ENCODE measurements at places on chromosomes 11 and 22. TPM values are rescaled to one million over a fixed set of nuclear protein-coding genes. Genes with fewer than 3 reads are reported as not detected.

DNA sequence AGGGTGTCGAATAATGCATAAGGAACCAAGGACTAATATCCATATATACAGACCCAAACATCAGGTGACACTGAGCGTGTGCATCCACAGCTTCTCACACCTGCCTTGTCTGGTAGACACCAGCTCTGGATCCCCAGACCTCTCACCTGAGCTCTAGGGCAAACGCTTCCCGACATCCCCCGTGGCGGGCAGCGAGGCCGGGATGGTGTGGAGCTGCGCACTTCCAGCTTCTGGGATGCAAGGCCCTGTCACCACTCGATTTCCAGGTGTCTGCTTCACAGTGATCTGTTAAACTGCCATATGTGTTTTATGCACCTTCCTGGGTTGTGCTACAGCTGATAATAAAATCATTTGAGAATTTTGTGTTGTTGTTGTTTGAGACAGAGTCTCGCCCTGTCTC is 15.3 kb upstream of the TREH start:
- no peak for DNase-seq
- peaks cover 4% of the 10 kb centered on the region for H3K4me1 ChIP-seq
- no peak overlapping the region for H3K4me3 ChIP-seq
- no peaks in the 10 kb centered on the region for H3K27me3 ChIP-seq

- H3K27ac ChIP-seq = no peak overlapping the region
- H3K4me1 ChIP-seq = no peaks in the 10 kb centered on the region
Measured at GRCh38 chr22:44557064-44557748, 59.2 kb upstream of the RTL6 start.

DNA sequence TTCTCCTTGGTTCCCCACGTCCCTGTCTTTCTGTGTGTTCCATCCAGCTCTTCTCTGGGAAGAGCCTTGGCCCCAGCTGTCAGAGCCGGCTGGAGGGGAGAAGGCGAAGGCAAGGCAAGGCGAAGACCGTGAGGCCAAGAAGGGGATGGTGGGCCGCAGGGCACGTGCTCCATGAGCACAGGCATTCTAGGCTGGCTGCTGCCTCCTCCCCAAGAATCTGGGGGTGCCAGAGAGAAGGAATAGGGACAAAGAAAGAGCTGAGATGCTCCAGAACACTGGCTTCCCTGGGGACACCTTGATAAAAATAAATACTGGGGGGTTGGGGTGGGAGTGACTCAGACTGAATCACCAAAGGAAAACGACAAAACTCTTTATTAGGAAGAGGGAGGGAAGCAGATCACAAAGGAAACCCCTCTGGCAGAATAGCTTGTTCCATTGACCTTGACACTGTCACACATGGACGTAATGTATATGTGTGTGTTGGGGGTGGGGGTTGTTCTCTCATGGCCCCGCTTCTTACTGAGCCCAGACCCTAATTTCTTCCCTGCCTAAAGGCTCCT is 52.5 kb downstream of the NECTIN1 start:
- H3K4me3 ChIP-seq = no peak overlapping the region
- no peaks in the 10 kb centered on the region for H3K36me3 ChIP-seq
- H3K27me3 ChIP-seq = no peaks in the 10 kb centered on the region
- no peak overlapping the region for H3K27ac ChIP-seq

DNA sequence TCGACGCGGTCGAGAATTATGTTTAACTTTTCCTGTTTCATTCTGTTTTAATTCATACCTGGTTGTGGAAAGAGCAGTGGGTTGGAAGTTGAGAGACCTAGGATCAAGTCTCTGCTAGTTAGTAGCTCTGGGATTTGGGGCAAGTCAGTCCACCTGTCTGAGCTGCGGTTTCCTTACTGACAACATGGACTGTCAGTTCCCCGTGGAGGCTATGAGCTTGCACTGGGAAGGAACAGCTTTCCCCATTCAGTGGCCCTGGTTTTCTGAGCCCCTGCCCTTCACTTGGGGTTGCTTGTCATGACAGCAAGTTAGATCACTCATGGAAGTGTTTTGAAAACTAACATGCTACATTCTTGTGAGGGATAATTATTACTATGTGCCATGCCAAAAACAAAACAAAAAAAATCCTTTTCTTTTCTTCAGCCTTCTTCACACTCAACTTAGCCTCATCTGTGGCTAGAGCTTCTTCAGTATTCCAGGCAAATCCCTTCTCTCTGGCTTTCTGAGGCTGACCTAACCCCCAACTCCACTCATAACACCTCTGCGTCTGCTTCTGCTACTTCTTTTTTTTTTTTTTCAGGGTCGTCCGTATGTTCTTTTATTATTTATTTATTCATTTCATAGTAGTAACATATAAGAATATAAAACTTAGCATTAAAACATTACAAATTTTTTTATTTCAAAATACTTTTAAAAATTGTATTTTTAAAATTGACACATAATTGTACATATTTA is 43.0 kb upstream of the ZBED5 start:
- peak overlapping the region; percentile 93 for H3K27ac ChIP-seq
- no peaks in the 10 kb centered on the region for H3K27me3 ChIP-seq
- H3K36me3 ChIP-seq = no peaks in the 10 kb centered on the region
- H3K4me1 ChIP-seq = peaks cover 23% of the 10 kb centered on the region
- H3K4me3 ChIP-seq = no peak overlapping the region

- no peaks in the 10 kb centered on the region for H3K4me1 ChIP-seq
- no peak for DNase-seq
- no peak overlapping the region for H3K4me3 ChIP-seq
- peaks cover 90% of the 10 kb centered on the region for H3K36me3 ChIP-seq
- no peaks in the 10 kb centered on the region for H3K27me3 ChIP-seq
Measured at GRCh38 chr22:50281957-50282356, 11.8 kb upstream of the MAPK11 start.

The BAIAP2L2 gene
- total RNA-seq = 1.7 TPM

The DDIAS gene
- 1.3 TPM for total RNA-seq

The REXO2 gene
- total RNA-seq = 71.7 TPM

The MRGPRX3 gene
- total RNA-seq = not detected
